H4 (cell line): ENCODE measurements at places on chromosomes 7 and 10.

- DNase-seq, result no peak
Observed at GRCh38 chr10:98886686-98887085, 349.0 kb downstream of the HPSE2 start.

DNA sequence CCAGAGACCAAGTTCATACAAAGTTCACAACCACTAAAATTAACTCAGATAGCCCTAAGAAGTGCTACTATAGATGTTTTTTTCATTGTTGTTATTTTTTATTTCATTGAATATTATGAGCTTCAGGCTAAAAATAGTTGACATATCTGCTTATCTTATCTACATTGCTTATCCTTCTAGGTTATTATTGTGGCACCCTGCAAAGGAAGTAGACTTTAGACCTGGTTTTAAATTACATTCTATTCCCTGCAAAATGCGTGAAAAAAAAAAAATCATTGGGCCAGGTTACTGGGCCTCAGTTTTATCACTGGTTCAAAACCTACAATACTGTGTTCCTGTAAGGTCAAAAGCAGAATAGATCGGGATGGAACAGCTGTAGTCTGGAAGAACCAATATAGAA lies 811.0 kb downstream of the GRM8 start:
- DNase-seq, result no peak

- no peak for DNase-seq
Observed at GRCh38 chr10:103767756-103768155, 87.6 kb downstream of the SH3PXD2A start.

DNA sequence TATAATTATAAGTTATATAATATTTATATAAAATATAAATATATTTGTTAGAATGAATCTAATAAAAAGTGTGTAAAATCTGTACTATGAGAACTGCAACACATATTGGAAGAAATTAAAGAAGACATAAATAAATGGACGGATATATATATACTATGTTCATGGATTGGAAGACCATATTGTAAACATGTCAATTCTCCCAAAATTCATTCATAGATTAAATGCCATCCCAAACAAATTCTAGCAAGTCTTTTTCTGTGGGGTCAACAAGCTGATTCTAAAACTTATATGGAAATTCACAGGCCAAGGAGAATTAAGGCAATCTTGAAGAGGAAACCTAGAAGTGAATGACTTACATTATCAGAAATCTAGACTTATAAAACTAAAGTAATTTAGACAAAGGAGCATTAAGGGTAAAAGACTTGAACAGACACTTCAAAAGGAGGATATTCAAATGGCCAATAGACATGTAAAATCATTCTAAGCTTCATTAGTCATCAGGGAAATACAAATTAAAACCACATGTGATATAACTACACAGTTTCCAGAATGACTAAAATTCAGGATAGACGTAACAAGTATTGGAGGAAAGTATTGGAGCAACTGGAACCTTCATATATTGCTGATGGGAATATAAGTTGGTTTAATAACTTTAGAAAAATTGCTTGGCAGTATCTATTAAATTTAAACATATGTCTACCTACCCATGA lies 225.9 kb downstream of the EMX2 start:
- no peak for DNase-seq

DNA sequence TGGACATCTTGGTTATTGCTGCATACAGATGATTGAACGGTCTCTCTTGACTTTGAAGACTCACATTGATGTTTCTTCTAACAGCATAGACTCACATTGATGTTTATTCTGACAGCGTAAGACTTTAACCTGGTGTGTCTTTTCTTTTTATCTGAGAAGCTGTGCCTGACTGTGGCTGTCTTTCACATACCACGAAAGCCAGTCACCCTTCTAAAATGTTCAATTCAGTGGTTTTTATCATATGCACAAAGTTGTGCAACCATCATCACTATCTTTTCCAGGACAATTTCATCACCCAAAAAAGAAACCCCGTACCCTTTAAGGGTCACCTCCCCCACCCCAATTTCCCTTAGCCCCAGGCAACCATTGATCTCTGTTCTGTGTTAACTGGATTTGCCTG lies 24.7 kb downstream of the CELF2 start:
- DNase-seq, result no peak

DNA sequence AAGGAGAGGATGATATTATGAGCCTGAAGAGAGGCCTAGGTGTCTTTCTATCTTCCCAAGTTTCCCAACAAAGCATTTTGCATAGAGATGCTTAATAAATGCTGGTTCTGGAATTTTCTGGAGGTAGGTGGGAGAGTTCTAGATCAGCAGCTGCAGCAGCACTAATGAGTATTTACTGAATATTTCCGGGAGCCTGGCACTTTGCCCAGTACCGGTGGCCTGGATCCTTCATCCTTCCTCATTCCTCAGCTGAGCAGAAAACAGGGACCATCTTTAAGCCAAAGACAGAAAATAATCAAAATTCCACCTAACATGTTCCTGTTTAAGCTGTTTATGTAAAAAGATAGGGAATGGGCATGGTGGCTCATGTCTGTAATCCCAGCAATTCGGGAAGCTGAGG lies 813.2 kb upstream of the AUTS2 start:
- peak; percentile 66 for DNase-seq

- no peak for DNase-seq
Observed at GRCh38 chr7:184294-185264, 7.8 kb upstream of the FAM20C start.

DNA sequence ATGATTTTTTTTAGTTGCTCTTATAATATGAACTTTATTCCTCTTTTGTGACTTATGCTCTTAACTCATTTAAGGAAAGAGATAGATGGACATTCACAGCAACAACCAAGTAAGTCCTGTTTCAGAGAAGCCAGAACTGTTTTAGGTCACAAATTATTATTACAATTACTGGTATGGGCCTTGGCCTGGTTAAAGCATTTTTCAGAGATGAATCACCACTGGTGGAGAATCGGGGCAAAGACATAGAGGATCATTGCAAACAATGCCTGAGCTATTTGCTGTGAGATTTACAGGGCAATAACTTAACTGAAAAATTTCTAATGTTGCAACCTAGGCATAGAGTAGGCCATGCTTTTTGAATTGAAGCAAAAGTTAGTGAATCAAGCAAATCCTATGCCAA lies 138.0 kb upstream of the YAE1 start:
- DNase-seq, result no peak

- peak; percentile 46 for DNase-seq
Observed at GRCh38 chr10:132448248-132448731, 51.3 kb downstream of the PWWP2B start.

- DNase-seq, result no peak
Observed at GRCh38 chr10:3438606-3439005, 266.0 kb upstream of the PITRM1 start.

GRCh38 chr10:132462463-132463332 lies 65.7 kb downstream of the PWWP2B start:
- DNase-seq, result no peak

DNA sequence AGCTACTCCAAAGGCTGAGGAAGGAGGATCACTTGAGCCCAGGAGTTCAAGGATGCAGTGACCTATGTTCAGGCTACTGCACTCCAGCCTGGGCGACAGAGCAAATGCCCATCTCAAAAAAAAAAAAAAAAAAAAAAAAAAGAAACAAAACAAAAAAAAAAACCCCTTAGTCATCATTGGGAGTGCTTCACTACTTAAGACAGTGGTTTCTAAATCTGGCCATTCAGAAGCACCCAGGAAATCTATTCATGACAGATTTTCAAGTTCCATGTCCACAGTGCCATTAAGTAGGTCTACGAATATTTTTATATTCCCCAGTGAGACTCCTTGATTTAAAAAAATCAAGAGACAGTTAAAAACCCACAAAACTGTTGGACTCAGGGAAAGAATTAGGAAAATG lies 182.9 kb downstream of the PIP4K2A start:
- DNase-seq, result no peak

- DNase-seq, result no peak
Observed at GRCh38 chr7:64849924-64850499, 53.1 kb upstream of the ZNF273 start.

DNA sequence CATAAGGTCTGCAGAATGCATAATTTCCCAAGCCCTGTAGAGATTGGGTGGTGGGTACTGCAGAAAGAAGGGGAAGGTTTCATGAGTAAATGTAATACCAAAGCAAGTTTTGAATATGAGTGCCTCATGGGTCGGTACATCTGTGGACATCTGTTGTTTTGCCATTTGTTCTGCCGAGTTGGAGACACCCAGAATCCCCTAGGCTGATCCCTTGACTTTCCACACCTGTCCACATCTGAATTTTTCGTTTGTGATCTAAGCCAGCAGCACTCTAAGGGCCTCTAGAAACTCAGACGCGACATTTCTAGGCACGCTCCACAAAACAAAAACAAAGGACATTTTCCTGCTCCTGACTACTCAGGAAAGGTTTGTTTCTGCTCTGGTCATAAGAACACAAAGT lies 11.7 kb upstream of the SLF2 start:
- DNase-seq, result no peak

GRCh38 chr10:130801276-130801675 lies 510.2 kb downstream of the TCERG1L start:
- no peak for DNase-seq

DNA sequence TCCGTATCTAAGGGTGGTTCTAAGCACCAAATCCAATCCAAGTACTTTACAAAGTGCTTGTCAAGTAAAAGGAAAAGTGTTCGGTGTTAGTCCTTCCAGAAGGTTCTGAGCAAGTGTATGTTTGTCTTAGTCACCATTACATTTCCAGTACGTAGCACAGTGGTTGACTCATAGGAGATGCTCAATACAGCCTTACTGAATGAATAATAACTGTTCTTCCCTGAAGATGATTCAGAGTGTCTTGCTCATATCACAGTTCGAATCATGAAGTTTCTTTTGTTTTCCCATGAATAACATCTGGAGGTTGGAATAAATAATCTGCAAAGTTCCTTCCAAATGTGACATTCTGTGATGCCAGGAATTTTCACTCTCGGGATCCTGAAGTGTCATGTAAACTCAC lies 53.4 kb downstream of the WNT2 start:
- DNase-seq, result peak; percentile 48

- DNase-seq, result no peak
Observed at GRCh38 chr10:116692225-116692624, 50.1 kb downstream of the HSPA12A start.

- DNase-seq, result peak; percentile 72
Observed at GRCh38 chr10:110357252-110357780, 52.6 kb upstream of the SMNDC1 start.

DNA sequence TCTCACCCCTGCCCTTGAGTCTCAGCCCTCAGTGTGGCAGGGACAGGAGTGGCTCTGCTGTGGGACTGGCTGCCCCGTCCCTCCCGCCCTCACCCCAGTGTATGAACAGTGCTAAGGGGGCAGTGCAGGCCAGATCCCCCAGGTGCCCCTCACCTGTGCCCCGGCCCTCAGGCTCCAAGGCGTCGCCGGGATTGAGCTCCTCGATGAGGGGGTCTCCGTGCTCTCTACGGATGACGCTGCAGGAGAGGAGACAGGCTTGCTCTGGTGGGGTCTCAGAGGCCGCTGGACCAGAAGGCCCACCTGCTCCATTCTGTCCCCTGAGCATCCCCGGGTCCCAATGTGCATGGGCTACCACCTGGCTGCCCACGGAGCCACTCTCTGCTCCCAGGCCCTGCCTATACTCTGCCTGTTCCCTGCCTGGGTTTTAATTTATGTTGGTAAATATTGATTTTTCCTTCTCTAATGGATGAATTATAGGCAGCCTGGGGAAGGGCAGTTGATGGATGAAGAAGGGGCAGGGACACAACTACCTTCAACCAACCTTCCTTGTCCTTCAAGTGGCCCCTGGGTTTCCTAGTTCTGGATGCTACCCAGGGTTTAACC lies 47.2 kb downstream of the GOLGA7B start:
- no peak for DNase-seq

DNA sequence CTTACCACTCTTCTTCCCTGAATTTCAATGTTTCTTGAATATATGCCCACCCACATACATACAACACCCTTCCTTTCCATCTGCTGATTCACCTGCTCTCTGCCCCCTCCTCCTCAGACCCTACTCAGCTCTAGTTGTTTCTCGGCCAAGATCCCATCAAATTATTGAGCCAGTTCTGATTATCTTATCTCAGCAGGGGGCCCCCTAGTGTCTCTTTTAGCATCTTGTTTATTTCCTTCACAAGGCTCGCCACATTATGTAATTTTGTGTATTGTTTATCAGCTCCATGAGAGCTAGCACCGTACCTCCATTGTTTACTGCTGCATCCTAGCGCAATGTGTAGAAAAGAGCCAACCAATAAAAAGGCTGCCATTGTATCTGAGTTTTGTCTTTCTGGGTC lies 71.9 kb downstream of the FAM13C start:
- DNase-seq, result no peak

DNA sequence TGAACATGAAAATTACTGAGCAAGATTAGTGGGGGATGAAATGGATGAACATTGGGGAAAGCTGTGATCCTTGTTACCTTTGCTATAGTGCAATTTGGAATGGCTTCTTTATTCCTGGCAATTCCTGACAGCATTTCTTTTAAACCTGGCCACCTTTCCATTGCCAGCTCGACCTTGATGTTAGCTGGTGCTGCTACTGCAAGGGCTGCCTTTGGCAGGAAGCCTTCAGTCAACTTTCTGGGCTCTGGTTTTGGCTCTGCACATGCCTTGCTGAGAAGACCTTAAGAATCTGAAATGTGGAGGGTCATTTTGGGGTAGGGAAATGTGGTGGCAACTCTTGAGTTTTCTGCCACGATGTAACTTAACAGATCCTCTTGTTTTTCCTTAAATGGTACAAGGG lies 64.7 kb downstream of the KAT6B start:
- DNase-seq, result no peak

DNA sequence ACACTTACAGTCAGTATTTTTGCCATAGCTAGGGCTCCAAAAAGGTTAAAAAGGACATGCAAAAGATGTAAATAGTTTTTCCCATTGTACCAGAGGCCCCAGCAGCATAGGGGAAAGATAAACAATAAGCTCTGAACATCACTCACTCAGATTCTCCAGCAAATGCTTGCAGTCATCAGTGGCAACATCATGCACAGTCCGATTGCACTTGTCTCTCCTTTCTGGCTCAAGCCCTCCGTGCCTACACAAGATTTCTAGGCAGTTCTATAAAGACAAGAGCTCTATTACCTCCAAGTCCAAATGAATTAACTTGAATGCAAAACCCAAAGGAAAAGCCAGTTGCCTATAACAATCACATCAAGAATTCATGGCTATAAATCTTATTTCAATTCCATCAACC lies 106.3 kb downstream of the CTTNBP2 start:
- DNase-seq, result no peak

- no peak for DNase-seq
Observed at GRCh38 chr7:101111261-101111660, 15.6 kb upstream of the SERPINE1 start.

DNA sequence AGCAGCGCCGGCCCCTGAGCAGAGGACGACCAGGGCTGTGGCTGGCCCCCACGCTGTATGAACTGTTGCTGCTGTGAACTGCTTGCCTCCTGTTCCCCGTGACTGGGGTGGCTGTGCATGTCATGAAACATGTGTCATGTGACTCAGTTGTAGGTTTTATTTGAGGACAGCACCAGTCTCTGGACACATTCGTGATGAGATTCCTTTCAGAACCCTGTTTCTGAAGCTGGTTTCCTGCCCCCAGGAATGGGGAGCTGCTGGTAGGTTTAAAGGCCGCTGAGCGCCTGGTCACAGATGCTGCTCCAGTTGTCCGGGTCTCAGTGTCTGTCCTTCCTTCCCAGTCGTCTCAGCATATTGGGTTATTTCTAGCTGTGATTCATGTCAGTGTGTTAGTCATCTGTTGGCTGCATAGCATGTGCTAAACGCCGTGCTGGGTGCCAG lies 79.1 kb upstream of the PPIF start:
- DNase-seq, result no peak
